ENCODE measurements at places on chromosomes 13 and 19. TPM values are rescaled to one million over a fixed set of nuclear protein-coding genes. Genes with fewer than 3 reads are reported as not detected.

ZNF230 gene
- 4.1 TPM for polyA plus RNA-seq

SHFL gene
- polyA plus RNA-seq: 39.0 TPM

ZNF573 gene
- 2.7 TPM for polyA plus RNA-seq

C19orf81 gene
- not detected for polyA plus RNA-seq

METTL21C gene
- 0.08 TPM for polyA plus RNA-seq

CD33 gene
- 1.3 TPM for polyA plus RNA-seq

PRODH2 gene
- polyA plus RNA-seq: not detected

VSTM1 gene
- polyA plus RNA-seq: not detected

UBE2L5 gene
- not detected for polyA plus RNA-seq

SMIM24 gene
- polyA plus RNA-seq: 0.10 TPM

PDX1 gene
- not detected for polyA plus RNA-seq

CC2D1A gene
- polyA plus RNA-seq: 24.1 TPM

CTXN1 gene
- polyA plus RNA-seq: 3.3 TPM

PTPRH gene
- 4.6 TPM for polyA plus RNA-seq

ZGLP1 gene
- polyA plus RNA-seq: 0.27 TPM

CLDN10 gene
- polyA plus RNA-seq: 0.68 TPM

C19orf67 gene
- polyA plus RNA-seq: 0.08 TPM

SYNE4 gene
- 0.37 TPM for polyA plus RNA-seq

CEACAM16 gene
- not detected for polyA plus RNA-seq

KLK3 gene
- 0.24 TPM for polyA plus RNA-seq

KLK2 gene
- polyA plus RNA-seq: not detected

NCR1 gene
- not detected for polyA plus RNA-seq

WDR87 gene
- polyA plus RNA-seq: not detected

LGALS14 gene
- not detected for polyA plus RNA-seq

LYL1 gene
- 0.90 TPM for polyA plus RNA-seq

UPK1A gene
- 0.06 TPM for polyA plus RNA-seq

LGALS4 gene
- polyA plus RNA-seq: 1.4 TPM

TDRD12 gene
- polyA plus RNA-seq: 1.1 TPM

ZNF667 gene
- 9.8 TPM for polyA plus RNA-seq

FOSB gene
- polyA plus RNA-seq: 142 TPM

FGF14 gene
- polyA plus RNA-seq: 0.80 TPM

OR4F17 gene
- not detected for polyA plus RNA-seq

ZNF8 gene
- 4.2 TPM for polyA plus RNA-seq

ZNF561 gene
- polyA plus RNA-seq: 27.1 TPM

APOC4 gene
- not detected for polyA plus RNA-seq

INAFM1 gene
- polyA plus RNA-seq: 15.2 TPM

MISP3 gene
- 1.3 TPM for polyA plus RNA-seq

Measured in ovary (tissue), 10 donors.